ENCODE measurements at places on chromosomes 7 and 10.

DNA sequence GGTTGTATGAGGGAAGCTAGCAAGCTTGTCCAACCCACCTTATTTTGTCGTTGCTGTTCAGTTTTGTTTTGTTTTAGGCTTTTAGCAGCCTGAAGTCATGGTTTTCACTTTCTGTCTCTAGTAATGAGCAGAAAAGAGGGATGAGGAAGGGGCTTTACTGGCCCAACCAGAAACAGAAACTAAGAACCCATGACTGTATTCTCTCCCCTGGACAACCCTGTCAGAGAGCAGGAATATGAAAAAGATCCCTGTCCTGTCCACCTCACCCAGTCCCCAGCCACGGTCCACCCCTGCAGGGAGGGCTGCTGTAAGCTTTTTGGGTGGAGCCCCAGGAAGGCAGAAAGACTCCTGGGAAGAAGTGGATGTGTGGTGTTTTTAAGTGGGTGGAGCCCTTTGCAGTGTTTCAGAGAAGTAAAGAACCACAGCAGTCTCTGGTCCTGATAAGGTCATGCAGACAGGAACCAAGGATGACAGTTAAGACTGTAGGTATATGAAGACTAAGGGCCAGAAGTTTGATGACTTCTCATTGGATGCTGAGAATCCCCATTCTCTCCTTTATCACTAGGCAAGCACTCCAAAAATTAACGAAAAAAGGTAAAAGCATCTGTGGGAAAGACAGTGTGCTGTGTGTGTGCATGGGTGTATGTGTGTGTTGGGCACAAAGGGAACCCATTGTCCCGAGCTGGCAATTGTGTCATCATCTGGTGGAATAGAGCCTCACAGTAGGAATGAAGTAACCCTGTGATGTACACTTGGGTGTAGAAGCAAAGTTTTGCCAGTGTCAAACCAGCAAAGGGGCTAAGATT is 13.8 kb downstream of the MRPL32 start:
- DNase-seq: no peak

GRCh38 chr7:42768045-42768444 is 143.8 kb downstream of the C7orf25 start:
- no peak for DNase-seq

DNA sequence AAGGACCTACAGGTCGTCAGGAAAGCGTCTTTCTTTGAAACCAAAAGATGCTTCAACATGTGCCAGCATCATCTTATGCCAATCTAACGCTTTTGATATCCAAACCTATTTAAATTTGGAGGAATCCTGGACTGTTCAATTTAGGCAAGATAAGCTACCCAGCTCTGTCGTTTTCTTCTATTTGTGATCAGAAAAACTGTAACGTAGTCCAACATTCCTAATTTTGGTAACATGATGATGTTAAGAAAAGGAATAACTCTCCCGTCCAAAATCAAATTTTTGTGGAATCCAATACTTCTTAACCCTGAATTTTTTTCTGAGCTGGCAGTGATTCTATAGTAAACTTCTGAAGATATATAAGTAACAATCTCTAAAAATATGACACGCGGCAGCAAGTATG is 93.3 kb upstream of the MKX start:
- no peak for DNase-seq

DNA sequence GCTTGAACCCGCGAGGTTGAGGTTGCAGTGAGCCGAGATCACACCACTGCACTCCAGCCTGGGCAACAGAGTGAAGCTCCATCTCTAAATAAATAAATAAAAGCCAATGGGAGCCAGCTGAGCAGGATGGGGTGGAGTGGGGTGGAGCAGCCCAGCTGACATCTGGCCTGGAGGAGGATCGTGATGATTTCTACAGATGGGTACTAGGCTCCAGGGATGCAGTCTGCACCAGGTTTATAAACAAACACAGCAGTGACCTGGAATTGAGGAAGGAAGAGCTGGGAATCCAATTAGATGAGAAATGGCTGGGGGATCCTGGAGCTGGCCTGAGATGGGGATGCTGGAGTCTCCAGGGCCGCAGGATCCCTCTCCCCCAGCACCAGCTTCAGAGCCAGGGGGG is 7.3 kb upstream of the GRIFIN start:
- DNase-seq: no peak

GRCh38 chr10:99648717-99649116 is 10.6 kb upstream of the ENTPD7 start:
- no peak for DNase-seq

DNA sequence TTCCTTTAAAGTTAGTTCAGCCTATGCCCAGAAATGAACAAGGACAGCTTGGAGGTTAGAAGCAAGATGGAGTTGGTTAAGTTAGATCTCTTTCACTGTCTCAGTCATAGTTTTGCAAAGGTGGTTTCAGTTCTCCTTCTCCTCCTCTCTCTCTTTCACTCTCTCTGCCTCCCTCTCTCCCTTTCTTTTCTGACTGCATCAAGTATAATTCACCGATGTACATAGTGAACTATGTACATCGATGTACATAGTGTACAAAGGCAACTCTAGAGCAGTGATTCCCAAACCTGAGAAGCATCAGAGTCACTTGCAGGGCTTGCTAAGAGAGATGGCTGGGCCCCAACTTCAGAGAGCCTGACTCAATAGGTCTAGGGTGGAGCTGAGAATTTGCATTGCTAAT is 1259.7 kb downstream of the TYW1 start:
- DNase-seq: no peak

DNA sequence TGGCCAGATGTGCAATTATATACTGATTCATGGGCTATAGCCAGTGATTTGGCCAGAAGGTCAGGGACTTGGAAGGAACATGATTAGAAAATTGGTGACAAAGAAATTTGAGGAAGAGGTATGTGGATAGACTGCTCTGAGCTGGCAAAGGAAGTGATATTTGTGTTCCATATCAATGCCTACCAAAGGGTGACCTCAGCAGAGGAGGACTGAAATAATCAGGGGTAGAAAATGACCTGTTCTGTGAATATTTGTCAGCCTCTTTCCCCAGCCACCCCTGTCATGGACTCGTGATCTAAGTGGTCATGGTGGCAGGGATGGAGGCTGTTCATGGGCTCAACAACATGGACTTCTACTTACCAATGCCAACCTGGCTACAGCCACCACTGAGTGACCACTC is 47.0 kb downstream of the PTPRE start:
- no peak for DNase-seq

- DNase-seq: no peak
These were observed 3.9 kb upstream of the INA start for GRCh38 chr10:103273041-103273441.

DNA sequence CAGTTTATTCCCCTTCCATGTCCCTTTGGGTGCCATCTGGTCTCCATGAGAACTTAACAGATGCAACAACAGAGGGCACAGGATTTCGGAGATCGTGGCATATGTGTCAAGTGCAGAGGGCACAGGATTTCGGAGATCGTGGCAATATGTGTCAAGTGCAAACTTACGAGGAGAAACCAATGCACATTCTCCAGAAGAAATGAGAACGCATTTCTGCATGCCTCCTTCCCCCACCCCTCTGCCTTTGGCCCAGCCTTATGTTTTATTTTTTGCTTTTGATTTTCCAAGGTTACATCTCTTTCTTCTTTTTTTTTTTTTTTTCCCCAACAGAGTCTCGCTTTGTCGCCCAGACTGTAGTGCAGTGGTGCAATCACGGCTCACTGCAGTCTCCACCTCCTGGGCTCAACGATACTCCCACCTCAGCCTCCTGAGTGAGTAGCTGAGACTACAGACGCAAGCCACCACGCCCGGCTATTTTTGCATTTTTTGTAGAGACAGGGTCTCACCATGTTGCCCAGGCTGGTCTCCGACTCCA is 586 bp upstream of the ANKRD26 start:
- DNase-seq: no peak
